ENCODE measurements at places on chromosomes 7 and 10.

- DNase-seq = no peak
These were observed 64.9 kb upstream of the ASAH2 start for GRCh38 chr10:50316174-50316573.

- no peak for DNase-seq
These were observed 121.7 kb downstream of the FANK1 start for GRCh38 chr10:126017961-126018560.

GRCh38 chr7:130367088-130367755 is 13.1 kb upstream of the CPA1 start:
- no peak for DNase-seq

GRCh38 chr10:86366033-86366901 is at the start of gene GRID1:
GRID1 (minus strand) TSS chr10:86366795.
- no peak for DNase-seq

- no peak for DNase-seq
These were observed 32.4 kb downstream of the CCSER2 start for GRCh38 chr10:84360637-84361365.

DNA sequence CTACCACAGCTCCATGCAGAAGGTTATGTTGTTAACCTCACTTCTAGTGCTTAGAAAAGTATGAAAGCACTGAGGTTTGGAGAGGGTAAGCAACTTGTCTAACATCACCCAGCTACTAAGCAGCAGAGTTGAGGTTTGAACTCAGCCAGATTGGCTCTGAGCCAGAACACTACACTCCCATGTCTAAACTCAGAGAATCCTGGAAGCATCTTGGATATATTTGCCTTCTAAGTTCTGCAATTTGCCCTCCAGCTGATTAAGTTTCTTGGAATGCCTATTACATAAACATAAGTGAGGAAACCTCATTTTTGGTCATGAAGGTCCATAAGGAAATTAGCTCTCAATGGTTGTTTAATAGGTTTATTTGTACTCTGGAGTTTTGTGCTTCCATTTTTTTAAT is 78.1 kb upstream of the PHYHIPL start:
- no peak for DNase-seq

DNA sequence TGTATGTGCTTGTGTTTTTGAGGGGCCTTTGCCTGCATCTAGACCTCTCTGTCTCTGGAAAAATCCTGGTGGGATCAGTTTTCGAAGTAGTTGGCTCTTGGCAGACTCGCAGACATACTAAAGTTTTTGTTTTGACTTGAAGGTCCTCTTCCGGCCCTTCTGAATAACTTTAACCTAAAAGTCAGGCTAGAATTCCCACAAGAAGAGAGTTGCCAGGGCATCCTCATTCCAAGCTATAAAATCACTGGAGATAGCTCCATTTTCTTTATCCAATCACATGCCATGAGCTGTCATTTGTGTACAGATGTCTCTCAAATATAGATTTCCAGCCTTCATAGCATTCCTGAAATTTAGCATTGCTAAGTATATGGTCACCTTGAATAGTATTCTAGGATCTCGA is 967.8 kb downstream of the LRMDA start:
- DNase-seq = no peak

- DNase-seq = no peak
These were observed 5.6 kb upstream of the MUC3A start for GRCh38 chr7:100943693-100944092.

GRCh38 chr10:89591111-89591795 is 53.8 kb downstream of the PANK1 start:
- DNase-seq = no peak

- DNase-seq = no peak
These were observed 34.8 kb downstream of the LUC7L2 start for GRCh38 chr7:139394540-139394939.

DNA sequence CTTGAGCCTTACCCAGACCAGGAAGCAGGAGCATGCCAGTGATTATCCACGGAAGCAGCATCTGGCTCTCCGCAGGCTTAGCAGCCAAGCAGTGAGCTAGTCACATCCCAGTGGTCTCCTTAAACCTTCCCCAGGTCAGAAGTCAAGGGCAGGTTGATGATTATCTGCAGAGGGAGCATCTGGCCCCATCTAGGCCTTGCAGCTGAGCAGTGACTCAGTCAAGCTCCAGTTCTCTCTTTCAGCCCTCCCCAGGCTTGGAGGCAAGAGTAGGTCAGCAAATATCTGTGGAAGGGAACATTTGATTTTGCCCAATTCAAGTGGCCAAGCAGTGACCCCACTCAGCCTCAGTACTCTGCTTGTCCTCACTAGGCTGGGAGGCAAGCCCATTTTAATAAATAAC is 61.6 kb downstream of the ANKRD7 start:
- no peak for DNase-seq

DNA sequence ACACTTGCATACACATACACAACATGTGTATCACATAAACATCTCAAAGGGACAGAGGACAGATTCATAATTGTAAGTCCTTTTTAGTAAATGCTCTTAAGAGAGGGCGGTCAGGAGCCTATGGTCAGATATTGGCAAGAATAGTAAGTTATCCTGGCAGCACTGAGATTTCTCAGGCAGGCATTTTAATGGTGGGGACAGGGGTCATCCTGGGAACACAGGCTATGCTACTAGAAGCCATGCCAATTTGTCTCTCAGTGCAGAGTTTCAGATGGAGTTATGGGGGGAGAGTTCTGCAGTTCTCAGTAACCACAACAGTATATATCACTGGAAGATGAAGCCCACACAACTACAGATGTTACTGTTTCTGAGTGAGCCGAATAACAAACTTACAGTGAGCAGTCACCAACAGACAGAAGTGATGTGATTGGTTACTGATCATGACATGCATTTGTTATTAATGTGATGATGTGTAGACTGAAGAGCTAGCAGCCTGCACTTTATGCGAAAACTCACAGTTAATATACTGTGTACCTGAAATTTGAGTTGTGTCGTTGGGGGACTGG is 16.4 kb downstream of the ZNF487 start:
- DNase-seq = no peak

DNA sequence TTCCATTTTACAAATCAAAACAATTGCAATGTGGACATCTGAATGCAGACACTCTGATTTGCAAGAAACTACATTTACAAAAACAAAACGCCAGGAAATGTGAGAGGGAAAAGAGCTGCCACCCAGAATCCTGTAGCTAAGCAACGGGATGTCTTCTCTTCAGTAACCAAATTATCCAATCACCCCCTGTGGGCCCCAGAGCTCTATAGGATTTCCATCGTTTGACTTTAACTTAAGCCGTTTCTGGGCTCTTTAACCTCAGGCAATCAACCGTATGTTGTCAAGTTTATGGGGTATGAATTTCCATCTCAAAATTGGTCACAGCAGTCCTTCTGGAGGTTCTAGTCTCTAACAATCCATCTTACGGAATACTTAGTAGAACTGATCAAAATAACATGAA is 240.5 kb downstream of the ETV1 start:
- no peak for DNase-seq

GRCh38 chr7:47340517-47340916 is 241.4 kb downstream of the TNS3 start:
- no peak for DNase-seq

GRCh38 chr7:13290975-13291374 is 603.5 kb downstream of the ARL4A start:
- DNase-seq = no peak

GRCh38 chr10:61750943-61751471 is 88.3 kb downstream of the CABCOCO1 start:
- DNase-seq = peak; percentile 33

DNA sequence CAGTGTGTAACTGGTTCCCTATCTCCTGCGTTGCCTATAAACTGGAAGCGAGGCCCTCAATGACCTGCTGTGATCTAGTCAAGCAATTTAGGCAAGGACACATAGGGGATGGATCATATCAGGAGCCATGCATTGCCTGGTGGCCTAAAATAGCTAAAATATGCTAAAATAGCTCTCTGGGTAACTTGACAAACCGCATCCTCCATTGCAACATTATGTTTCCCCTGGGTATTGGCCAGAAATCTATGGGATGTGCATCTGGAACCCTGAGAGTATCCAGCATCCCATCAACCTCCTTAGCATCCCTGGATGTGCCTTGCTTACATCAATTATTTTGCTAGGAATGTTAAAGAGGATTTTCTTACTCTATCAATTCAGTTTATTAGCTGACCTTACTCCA is 91.7 kb upstream of the ADCY1 start:
- no peak for DNase-seq

DNA sequence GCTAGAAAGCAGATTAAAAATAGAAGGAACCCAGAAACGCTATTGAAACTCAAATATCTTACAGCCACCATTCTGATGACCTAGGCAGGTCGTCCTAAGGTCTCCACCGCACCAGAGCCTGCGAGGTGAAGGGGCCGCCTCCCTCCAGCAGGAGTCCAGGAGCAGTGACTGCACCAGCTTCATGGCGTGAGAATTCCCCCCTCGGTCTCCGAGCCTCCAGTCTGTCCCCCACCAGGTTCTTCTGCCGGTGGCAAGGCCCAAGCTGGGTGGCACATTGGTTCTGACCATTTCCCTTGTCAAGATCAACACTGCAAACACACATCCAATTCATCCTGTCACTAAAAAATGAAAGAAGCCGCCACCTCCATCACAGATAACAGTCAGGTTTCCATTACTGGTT is 98.7 kb downstream of the DIP2C start:
- no peak for DNase-seq

DNA sequence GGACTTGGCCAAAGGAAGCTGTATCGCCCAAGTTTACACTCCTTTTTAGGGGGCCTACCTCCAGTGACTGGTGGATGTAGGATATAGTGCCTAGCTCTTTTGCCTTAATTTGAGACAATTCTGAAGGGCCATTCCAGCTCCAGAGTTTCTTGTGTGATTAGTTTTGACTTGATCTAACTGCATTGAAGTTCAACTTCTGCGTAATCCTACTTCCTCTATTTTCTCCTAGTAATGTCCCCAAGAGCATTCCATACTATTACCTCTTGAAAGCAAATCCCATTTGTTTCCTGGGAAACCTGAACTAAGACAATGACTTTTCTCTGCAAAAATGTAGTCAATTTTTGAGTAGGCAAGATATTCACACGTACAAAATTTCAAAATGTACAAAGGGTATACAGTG is 4.7 kb upstream of the H2AZ2 start:
- DNase-seq = no peak

DNA sequence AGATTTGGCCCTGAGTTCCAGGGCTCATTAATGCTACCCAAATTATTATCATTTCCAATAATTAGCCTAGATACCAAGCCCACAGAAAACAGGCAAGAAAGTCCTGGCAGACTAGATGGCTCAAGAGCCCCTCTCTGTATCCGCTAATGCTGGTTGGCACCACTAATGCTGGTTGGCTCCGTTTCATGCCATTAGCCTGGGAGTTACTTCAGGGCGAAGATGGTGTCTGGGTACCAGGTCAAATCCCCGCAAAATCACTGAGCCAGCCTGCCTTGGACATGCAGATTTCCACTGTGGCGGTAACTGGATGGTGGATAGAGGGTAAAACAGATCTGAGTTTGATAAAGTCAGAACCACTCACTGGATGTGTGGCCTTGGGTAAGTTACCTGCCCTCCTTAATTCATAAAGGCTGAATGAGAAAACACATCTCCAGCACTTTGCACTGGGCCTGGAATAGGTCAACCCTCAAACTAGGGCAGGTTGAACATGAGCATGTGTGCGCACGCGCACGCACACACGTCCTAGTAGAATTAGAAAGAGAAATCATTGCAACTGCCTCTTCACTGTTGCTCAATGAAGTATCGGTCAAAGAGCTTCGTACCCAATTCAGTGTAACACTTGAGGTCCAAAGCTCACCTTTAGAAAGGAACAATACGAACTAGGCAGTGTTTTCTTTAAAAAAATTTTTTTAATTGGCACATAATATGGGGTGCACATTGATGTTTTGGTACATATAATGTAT is 91.5 kb downstream of the PRPF18 start:
- no peak for DNase-seq

- no peak for DNase-seq
These were observed 60.7 kb downstream of the CD36 start for GRCh38 chr7:80699045-80699638.

GRCh38 chr7:82624337-82624736 is 180.8 kb upstream of the CACNA2D1 start:
- DNase-seq = no peak

DNA sequence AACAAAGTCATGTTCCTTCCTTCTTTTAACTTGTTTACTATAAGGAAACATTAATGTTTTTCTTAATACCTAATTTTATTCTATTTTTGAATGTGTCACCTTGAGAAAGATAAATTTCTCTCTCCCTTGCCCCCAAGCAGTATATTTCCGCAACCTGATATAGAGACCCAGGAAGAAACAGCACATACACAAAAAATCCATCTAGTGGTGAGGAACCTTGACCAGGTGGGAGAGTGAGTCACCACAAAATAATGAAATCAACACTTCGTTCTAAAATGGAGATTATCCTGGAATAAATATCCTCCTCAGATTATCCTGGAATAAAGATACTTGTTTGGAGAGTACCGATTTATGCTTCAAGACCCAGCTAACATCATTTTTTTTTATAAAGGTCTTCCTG is 232.9 kb upstream of the PTN start:
- no peak for DNase-seq

DNA sequence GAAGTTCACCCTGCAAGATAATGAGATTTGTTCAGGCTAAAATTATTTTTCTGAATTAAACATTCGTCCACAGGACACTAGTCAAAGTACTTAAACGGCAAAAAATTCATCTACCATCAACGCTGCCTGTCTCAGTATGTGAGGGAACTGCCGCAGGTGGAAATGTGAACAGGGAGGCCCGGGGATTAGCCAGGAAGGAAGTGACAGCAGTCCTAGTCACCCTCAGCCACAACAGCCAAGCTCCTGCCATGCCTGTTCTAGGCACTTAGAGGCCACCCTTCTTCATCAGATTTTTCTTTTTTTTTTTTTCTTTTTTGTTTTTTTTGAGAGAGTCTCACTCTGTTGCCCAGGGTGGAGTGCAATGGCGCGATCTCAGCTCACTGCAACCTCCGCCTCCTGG is 9.4 kb downstream of the NUDT5 start:
- DNase-seq = no peak

DNA sequence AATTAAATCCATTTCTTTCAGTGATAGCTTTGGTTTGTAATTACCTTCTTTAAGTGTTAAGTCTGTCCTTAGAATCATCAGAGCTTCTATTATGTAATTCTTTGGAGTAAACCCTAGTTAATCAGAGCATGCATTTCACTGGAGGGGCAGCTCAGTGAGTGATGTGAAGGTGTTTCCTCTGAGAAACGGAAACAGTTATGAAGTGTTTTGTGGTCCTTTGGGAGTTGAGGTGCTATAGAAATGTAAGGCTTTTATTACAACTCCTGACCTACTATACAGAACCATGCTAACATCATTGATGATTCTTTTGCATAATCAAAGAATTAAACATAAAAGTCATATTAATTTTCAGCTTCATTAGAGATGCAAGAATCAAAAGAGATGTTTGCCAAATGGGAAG is 141.5 kb downstream of the EXOC4 start:
- DNase-seq = no peak

DNA sequence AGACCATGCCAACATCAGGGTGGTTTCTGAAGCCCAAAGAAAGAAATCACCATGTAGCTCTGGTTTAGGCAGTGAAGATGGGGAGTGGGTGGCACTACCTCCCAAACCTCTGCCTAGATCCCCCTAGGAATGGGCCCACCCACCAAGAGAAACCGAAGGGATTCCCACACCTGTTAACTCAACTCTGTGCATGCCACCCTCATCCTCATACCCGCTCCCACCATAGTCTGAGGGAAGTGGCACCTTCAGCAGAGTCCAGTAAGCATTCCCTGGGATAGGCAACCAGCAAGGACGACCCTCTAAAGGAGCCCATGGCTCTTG is 1.7 kb upstream of the PLXNA4 start:
- DNase-seq = no peak
